ENCODE measurements at places on chromosomes 12 and 14.

- no peak for DNase-seq
Measured at GRCh38 chr14:34554540-34555250, 15.2 kb upstream of the EAPP start.

GRCh38 chr14:100765296-100765695, 38.6 kb downstream of the DLK1 start:
- DNase-seq, result no peak

GRCh38 chr14:76904740-76905569, 78.7 kb downstream of the LRRC74A start:
- DNase-seq, result peak; percentile 64

DNA sequence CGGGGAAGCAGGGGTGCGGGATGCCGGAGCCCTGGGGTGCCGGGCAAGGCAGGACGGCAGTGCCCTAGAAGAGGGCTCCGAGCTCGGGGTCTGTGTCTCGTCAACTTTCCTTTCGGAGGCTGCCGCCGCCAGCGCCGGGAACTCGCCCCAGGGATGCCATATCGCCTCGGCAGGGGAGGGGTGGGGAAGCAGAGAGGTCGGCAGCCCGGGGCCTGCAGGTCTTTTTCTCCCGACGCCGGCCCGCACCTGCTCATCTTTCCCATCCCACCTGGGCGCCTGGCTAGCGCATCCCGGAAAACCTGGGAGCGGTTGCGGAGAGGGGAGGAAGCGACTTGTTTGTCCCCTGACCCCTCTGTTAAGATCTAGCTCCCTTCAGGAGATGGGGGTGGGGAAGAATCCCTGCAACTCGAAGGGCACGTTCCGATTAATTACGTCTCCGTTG, 547 bp downstream of the CNTN1 start:
- no peak for DNase-seq

DNA sequence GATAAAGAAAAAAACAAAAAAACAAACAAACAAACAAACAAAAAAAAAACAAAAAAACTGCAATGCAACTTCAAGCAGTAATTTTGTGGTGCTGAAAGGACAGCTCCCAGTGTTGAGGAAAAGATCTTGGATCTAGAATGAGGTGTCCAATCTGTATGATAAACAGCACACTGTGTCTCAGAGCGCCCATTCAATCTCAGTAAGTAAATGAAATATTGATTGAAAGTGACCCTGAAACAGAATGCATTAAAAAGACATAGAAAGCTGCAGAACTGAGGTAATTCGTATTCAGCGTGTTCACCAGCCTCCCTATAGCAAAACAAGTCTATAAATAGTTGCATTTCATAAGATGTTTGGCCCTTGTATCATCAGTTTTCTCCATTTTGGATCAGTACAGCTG, 153.0 kb downstream of the NOVA1 start:
- no peak for DNase-seq

GRCh38 chr12:105911966-105912365, 226.8 kb downstream of the NUAK1 start:
- no peak for DNase-seq

GRCh38 chr12:132710043-132710404, 618 bp upstream of the PGAM5 start:
- DNase-seq, result no peak

DNA sequence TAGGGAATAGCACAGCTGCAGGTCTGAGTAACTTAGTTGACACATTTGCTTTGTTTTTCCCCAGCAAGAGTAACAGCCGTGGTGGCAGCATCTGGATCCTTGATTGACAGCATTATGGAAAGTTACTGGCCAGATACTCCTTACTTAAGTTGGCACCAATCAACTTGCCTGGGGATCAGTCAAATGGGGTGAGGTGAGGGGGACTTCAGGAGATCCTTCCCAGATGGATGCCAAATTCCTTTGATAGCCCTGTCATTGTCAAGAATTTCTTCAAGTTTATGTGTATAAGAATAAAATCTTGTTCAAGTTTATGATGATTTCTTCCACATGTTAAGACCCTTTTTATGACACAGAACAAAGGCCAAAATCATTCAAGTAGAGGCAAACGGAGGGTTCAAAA, 618.4 kb downstream of the SLC6A15 start:
- DNase-seq, result no peak

DNA sequence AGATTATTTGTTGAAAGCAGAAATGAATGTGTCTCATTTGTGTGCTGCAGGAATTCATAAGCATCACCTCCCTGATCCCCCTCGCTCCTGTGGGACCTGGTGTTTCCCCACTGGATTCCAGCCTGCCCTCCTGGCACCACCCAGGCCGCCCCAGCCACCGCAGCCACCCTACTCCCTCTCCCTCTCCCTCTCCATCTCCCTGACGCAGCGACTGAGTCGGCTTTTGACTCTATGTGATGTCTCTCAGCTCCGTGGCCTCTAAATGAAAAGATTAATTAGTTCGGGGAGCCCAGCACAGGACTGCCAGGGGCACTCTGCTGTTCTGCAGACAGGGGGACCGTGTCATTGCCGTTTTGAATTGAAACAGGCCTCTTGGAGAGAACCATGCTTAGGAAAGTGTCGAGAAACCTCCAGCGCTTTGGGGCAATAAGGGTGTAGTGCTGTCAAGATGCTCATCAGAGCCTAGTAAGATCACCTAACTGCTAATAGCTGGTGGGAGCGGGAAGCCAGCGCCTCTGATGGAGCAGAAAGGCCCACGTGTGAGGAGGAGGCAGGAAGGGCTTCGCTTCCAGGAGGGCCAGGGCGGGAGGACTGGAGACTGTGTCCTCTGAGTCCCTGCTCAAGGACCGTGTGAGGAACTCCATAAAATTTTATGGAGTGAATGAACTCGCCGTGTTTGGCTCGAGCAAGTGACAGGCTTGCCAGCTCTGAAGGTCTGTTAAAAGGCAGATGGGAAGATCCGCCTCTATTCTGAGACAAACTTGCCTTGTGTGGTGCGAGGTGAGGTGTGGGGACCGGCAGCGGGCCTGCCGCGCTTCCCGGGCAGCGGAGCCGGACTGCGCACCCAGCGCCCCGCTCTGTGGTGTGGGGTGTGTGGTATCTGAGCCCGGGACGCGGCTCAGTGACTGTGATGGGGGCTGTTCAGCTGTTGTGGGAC, 157.4 kb upstream of the C14orf180 start:
- DNase-seq, result no peak

DNA sequence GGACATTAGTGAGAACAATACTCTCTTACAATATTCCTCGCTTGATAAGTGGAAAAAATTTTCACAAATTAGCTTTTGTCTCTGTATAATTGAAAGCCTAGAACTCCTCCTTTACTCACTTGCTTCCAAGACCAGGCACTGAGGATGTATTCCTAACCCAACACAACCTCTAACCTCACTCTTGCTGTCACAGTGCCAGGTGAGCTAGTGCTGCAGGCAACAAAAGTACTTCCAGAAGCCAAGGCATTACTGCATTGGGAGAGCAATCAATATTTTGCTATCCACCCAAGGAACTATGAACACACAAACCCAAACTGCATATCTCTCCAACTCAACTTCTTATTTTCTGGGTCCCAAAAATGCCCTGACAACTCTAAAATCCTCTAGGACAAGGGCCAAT, 1081.0 kb downstream of the VRK1 start:
- DNase-seq, result no peak

GRCh38 chr14:35292770-35293561, 784 bp downstream of the PSMA6 start:
- no peak for DNase-seq

DNA sequence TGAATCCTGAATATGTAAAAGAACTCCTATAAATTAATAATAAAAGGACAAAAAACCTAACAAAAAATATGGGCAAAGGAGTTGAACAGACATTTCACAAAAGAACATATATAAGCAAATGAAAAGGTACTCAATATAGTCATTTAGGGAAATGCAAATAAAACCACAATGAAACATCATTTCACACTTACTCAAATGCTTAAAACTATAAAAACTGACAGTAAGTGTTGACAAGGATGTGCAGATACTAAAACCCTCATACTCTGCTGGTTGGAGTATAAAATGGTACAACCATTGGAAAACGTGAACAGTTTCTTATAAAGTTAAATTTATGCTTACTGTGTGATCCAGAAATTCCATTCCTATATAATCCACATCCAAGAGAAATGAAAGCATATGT, 247.1 kb downstream of the GXYLT1 start:
- no peak for DNase-seq

GRCh38 chr14:22188318-22188717, 400.7 kb downstream of the DAD1 start:
- DNase-seq, result no peak

GRCh38 chr14:72869407-72870329, 24.2 kb downstream of the DPF3 start:
- DNase-seq, result no peak

- no peak for DNase-seq
Measured at GRCh38 chr12:24561882-24562770, 386.8 kb downstream of the BCAT1 start.

- no peak for DNase-seq
Measured at GRCh38 chr14:90003526-90004307, 48.0 kb downstream of the TDP1 start.

- DNase-seq, result peak; percentile 91
Measured at GRCh38 chr14:91415794-91416743, 1.6 kb downstream of the CCDC88C start.

- no peak for DNase-seq
Measured at GRCh38 chr12:122729583-122730214, 945 bp downstream of the HCAR1 start.

- DNase-seq, result no peak
Measured at GRCh38 chr14:47262801-47263200, 412.6 kb downstream of the MDGA2 start.

Measured in CD4-positive, alpha-beta T cell (primary cell).